ENCODE measurements at places on chromosomes 5 and 9. TPM values are rescaled to one million over a fixed set of nuclear protein-coding genes. Genes with fewer than 3 reads are reported as not detected.

Gene OMD
- total RNA-seq, result 3.8 TPM

DNA sequence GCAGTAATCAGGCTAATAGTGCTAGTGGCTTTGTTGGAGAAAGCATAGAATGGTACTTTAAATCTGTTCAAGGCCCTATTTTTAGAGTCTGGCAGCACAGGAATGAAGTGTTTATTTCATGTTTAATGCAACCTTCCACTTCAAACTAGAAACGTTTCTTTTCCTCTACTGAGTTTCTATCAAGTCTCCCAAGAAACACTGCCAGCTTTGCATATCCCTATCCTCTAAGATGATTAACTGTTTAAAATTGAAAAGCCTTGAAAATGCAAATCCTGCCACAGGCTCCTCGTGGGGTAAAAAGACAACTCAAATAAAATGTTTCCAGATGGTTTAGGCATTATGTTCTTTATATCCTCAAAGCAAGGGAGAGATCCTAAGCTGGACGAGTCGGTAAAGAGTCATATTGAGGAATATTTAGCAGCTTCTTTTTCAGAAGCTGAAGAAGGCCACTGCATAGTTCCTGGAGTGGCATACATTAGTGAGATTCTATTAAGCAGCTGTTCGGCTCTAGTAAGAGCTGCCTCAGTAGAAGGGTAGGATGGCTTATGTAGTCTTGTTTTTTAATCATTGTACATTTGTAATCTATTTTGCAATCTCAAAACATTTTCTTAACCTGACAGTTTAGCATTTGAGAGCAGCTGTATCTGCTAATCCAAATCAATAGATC lies 251.2 kb downstream of the CHSY3 start:
- DNase-seq, result no peak

GRCh38 chr9:73118898-73119554 lies 32.6 kb upstream of the ANXA1 start:
- no peak for DNase-seq

DNA sequence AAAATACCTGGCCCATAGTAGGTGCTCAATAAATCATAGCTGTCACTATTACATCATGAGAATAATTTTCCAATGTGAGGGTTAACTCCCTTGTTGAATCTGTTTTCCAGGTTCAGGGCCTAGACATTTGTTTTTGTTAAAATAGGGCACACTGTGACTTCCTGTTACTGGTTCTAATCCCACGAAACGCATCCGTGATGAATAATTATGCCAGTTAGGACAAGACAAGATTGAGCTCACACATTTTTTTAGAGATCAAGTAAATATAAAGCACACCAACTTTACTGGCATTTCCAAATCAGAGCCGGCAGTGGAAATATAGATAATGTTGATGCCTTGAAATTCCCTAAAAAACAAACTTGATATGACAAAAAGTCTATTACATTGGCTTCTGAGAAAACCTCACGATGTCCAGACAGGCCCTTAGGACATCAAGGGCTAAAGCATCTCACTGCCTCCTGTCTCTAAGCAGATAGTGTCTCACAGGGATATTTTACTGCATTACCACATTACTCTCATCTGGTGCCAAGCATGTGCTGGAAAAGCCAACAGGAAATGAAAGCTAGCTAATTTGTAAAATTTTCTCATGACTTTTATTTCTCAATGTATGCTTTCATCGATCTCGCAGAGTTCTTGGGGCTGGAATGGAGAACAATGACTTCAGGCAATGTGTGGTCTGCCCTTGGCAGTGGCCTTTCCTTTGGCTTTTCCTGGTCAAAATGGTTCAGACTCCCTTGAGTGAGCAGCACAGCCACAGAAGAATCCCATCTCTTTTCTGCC lies 414.3 kb upstream of the PAPPA start:
- no peak for DNase-seq

- no peak for DNase-seq
Observed at GRCh38 chr9:70083429-70083828, 39.8 kb downstream of the MAMDC2 start.

All from adrenal gland (tissue), 19 donors.